Activated T-cell treated with anti-CD3 and anti-CD28 coated beads, Interleukin-2, amount 50 U/mL, for 48 hours (primary cell): ENCODE measurements at places on chromosomes 16 and 17.

- no peak for DNase-seq
Measured at GRCh38 chr17:44518032-44518431, 14.8 kb upstream of the GPATCH8 start.

DNA sequence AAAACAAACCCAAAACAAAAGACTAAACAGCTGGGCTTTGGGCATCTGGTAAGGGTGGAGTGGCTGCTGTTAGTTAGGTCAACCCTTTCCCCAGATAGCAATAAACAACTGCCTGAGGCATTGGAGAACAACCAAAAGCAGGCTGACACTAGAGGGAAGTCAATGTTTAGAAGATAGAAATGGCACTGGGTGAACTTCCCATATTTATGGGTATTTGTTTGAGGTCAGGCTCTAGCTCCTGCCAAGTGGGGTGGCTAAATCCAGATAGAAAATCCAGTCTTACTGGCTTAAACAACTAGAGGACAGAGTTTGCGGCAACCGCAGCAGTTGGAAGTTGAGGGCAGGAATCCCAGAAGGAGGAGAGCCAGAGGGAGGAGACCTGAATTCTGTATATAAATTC is 79.4 kb downstream of the SDK2 start:
- no peak for DNase-seq

DNA sequence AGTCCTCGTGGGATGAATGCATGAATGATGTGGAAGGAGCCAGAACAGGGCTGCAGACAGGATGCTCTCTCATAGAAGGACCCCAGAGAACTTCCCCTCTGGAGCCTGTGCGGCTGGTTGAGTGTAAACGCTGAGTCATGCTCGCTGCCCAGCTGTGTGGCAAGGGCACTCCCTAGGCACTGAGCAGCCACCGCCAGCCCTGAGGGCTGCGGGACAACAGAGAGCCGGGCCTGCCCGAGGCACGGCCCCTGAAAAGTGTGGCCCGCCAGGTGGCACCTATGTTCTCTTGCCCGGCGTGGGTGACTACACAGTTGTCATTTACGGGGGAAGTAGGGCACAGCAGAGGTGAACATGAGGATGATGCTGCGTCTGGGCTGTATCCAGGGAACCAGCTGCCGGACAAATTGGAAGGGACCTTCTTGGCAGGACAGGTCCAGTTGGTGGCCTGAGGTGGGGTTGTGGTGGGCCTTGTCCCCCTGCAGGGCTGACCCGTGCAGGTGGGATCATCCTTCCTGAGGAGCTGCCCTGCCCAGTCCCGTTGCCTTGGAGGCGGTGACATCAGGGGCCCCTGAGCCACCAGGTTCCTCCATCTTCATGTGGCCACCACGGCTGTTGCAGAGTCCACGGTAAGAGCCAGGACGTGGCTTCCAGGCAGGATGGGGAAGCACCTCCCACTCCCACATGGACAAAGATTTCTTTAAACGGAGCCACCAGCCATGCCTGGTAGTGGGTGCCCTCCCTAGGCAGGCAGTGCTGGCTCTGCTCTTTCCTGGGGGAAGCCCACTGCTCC is 94.8 kb upstream of the CBX4 start:
- no peak for DNase-seq

DNA sequence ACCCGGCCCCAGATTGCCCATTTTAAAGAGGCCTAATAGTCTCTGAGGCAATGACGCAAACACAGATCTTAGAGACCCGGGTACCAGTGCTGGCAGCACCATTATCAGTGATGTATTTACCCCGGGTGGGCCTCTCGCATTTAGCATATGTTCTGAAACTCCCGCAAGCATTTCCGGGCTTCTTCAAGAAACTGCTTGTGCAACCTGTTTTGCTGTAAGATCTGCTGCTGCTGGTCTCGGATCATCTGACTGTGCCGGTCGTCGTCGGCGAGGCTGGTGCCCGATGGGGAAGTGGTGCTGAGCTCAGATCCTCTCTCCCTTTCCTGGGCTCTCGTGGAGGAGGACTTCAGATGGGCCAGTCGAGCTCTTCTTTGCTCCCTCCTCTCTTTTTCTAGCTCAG is 12.5 kb downstream of the CEP295NL start:
- DNase-seq: peak; percentile 60

- no peak for DNase-seq
Measured at GRCh38 chr17:65405563-65405962, 155.9 kb downstream of the AXIN2 start.

DNA sequence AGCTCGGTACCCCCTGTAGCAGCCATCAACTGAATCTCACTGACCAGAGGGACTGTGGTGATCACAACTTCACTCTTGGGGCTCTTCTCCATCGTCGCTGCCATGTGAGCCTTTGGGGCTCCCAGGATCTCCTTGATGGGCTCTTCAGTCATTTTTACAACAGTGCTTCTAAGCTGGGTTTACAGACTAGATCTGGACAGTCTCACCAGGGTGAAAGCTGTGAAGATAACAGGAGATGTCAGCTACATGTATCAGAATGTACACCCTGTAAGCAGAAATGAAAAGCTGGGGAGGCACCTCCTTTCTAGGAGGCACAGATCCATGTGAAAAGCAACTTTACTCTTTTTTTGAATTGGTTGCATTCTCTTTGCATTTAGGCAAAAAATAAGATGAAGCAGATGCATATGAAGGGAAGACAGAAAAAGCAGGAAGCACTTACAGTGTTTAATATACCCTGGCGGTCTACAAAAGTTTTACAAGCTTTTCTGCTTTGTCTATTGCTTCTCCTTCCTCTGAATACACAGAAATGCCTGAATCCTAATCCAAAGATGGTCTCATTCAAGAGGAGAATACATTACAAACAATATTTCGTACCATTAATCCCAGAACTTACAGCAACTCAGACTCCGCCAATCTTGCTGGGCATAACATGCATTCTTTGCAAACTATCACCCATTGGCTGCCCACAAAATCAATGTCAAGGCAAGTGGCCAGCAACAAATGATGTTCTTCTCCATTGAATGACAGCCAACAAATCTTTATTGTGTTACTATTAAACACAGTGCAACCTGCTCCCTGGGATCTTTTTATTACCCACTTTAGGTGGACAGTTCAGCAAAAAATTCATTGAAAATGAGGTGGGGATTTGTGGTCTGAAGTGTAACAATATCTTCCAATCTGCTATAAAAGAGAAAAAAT is 1.5 kb downstream of the TMEM100 start:
- DNase-seq: no peak

GRCh38 chr16:1159973-1160772 is 7.3 kb downstream of the CACNA1H start:
- no peak for DNase-seq

- DNase-seq: no peak
Measured at GRCh38 chr16:65547772-65548446, 426.0 kb upstream of the CDH11 start.

DNA sequence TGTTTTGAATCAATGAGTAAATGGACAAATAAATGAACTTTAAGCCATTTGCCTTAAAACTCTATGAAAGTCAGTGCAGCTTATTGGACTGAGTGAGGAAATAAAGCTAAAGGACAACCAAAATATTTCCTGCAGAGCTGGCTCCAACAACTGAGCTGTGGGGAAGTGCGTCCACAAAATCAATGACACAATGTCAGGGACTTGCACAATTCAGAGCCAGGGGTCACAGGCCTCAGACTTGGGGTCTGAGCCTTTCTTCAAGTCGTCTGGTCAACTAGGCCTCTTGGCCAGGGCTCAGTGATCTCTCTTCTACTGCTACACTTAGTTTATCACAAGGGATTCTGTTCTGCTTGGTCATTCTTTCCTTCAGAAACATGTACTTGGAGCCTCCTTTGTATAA is 26.2 kb upstream of the RHBDL3 start:
- DNase-seq: no peak

DNA sequence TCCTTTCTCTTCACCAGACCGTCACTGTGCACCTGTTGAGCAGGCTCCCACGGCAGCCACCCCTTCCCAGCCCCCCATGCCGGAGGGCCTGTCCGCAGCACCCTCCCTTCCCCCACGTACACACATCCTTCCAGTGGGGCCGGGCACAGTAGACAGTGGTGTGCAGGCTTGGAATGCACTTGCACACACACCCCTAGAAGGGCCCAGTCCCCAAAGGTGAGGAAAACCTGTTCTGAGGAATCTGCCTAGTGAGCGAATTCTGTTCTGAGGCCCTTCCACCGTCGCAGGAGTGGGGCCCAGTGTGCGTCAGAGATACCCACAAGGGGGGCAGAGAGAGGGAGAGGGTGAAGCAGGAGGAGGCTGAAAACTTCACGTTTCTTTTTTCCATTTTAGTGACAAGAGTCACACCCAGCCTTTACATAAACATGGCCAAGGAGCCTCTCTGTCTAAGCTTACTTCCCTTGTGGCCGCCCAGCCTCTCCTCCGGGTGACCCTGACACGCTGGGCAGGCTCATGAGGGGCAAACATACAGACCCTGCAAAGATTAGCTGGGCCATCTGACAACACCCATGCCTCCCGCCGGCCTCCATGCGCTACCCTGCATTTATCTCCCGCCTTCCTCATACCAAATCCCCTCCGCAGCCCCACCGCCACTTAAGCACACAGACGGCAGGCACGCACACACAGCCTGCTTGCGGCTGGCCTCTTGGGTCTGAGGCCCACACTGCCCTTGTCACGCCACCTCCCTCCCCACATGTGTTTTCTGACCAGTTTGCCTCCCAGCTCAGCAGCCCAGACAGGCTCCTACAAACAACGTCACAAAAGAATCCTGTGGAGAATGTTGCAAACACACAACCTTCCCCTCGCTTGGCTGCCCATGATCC is 1.8 kb downstream of the ZBTB4 start:
- DNase-seq: peak; percentile 47

- DNase-seq: no peak
Measured at GRCh38 chr17:15479703-15480102, 12.3 kb upstream of the CDRT4 start.

DNA sequence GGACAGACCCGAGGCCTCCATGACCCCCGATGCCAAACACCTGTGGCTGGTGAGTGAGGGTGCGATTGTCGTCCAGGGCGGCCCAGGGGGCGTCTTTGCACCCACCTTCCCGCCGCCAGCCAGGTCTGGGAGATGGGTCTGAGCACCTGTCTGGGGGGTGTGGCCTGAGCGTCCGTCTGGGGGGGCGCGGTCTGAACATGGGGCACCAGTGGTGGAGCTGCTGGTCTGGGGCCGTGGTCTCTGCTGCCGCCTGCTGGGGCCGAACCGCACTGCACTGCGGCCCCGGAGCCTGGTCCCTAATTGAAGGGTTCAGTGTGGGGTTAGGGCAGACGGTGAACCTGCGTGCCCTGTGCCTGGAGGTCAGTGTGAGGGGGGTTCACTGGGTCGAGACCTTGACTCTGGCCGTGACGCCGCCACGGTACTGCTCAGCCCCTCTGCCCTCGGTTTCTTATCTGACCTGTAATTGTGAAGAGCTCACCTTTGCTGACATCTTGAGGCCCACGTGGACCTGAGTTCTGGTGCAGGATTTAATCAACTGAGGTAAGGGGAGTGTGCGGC is 12.6 kb upstream of the TCF25 start:
- DNase-seq: peak; percentile 90

DNA sequence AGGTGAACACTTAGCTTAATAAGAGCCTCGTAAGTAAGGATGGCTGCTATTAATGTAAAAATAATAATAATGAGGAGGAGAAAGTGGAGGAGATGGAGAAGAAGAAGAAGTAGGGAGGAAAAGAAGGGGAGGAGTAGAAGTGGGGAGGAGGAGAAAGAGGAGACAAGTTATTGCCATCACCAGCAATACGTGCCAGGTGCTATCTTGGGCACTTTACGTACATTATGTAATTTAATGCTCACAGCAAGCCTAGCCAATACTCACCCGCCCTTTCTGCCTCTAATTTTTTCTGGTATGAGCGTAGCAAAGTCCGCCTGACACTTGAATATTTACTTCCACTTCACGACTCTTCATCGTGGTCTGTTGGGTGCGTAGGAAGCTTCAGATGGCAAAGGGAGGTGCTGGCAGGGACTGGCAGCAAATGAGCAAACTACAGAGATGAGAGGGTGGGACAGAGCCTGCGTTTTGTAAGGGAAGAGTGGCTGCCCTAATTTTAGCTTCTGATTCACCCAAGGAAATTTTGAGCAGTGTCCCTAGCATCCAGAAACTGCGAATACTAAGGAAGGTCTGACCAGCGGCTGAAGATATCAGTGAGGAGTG is 42.1 kb upstream of the CDH13 start:
- no peak for DNase-seq

DNA sequence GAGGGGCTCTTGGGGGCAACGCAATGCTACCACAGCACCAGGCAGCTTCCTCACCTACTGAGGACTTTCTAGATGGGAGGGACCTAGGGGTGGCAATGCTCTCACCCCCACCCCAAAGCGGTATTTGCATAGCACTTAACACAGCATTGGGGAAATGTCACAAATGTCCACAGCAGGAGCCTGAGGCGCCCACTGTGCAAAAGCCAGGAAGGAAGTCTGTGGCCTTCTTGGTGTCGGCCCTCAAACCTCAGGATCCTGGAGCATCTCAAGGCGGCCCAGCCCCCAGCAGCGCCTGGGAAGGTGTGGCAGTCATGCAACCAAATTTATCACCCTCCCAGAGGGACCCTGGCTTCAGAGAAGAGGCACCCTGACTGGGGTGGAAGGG is 45.3 kb downstream of the WNT3 start:
- DNase-seq: no peak

DNA sequence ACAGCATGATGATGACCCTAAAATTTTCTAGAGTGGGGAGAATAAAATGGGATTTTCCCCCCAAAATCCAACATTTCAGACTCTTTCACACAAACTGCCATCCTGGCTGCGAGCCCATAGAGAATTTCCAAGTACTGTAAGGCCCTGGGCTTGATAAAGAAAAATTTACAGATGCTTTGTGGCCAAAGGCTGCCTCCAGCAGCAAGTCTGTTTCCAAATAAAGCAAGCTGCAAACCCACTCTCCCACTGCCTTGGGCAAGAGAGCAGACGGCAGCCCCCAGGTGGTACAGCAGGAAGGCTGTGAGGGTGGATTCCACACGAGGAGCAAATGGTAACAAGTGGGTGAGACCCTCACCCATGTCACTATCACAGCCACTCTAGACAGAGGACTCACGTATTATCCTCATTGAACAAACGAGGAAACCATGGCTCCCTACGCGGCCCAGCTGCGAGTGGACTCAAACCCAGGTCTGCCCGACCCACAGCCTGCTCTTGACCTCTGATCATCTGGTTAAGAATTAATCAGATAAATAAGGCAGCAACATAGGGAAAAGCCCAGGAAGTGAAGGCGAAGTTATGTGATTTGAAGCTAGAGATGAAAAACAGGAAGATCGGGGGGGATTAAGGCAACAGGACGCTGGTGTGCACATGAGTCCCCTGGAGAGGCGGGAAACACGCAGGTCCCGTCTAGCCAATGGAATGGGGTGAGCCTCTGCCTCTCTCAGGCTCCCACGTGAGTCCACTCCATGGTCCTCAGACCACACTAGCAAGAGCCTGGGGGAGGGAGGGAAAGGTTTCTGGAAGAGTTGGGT is 37.4 kb downstream of the AXIN2 start:
- DNase-seq: no peak

DNA sequence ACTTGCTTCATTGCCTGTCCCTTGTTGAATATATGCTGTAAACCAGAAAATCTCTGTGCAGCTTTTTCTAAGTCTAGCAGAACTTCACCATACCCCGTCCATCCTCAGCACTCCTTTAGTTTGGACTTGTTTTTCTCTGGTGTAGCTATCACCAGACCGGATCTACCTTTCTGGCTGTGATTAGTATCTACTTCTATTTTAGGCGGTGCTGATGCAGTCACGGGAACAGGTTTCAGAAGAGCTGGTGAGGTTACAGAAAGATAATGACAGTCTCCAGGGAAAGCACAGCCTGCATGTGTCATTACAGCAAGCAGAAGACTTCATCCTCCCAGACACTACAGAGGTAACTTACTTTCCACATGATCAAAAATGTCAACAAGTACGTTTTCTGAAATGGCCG is 46.4 kb downstream of the NUP88 start:
- no peak for DNase-seq
